Cerebellar nuclear complex (tissue), 1 donor: ENCODE measurements at places on chromosomes 2 and 18.

DNA sequence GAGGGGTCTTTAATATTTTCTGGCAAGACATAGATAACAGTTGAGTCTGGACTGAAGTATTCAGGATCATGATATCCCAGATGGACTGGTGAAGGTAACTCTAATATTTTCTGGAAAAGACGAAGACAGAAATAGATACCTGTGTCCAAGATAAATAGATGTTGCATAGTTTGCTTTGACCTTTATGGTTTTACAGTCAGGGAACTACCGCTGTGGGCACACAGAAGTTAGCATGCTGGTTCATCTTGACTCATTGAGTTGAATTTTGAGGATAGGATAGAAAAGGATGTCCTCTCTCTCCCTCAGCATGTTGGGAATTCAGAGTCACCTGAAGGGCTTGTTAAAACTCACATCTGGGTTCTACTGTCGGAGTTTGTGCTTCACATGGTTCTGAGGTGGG, 20.8 kb downstream of the KCNE4 start:
- no peak for DNase-seq

GRCh38 chr2:171669121-171669520, 18.1 kb upstream of the DYNC1I2 start:
- DNase-seq: no peak

DNA sequence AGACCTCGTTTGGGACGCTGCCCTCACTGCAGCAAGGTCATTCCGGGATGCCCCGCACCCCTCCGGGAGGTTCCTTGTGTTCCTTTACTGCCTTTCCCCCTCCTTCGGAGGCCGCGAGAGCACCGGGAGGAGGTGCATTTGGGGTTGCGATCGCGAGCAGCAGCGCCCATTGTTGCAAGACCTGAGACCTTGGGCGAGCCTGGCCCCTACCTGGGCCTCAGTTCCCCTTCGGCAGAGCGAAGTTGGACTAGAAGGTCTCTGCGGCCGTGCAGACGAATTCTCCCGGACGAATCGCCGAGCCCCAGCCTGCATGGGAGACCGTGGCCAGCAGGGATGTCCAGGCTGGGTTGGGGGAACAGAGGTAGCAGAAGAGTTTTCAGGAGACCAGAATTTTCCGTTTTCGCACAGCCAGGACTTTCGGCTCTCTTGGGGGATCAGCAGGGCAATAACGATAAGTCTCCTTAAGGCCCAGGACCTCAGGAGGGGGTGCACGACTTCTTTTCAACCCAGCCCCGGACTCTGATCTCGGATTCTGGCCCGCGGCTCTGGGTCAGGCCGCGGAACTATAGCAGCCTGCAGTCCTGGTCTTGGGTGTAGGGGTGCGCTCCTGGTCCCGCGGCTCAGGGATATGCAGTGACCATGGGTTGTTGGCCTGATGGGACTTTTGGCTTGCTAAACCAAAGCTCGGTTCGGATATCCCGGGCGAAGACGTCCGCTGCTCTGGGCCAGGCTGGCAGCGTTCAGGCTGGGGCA, 2.8 kb downstream of the GDF7 start:
- DNase-seq: no peak

GRCh38 chr2:112056626-112056987, 1.5 kb downstream of the TMEM87B start:
- no peak for DNase-seq

DNA sequence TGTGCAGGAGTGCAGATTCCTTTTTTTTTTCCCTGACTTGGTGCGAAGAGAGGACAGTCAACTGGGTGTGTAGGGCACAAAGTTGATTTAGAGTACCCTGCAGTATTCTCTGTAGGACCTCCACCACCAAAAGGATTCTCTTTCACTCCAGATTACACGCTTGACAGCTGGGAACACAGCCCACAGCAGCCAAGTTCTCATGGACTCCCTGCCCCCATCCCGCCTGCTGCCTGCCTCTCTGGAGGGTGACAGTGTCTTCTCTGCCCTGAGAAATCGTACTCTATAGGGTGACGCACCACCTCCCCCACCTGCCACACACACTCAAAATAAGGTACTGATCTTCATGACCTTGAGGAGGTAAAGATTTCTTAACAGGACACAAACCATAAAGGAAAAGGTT, 26.6 kb upstream of the IHH start:
- no peak for DNase-seq

DNA sequence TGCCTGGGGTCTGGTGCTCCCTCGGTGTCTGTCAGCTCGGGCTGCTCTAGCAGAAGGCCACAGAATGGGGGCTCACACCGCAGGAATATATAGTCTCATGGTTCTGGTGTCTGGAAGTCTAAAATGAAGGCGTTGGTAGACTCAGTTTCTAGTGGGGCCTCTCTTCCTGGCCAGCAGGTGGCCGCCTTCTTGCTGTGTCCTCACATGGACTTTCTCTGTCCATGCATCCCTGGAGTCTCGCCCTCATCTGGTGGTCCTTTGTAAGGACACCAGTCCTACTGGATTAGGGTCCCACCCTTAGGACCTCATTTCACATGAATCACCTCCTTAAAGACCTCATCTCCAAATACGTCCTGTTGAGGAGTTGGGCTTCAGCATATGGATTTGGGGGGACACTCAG, 65.7 kb downstream of the RRM2 start:
- DNase-seq: no peak

- DNase-seq: no peak
Observed at GRCh38 chr2:127398239-127398590, 10.4 kb upstream of the MAP3K2 start.

- no peak for DNase-seq
Observed at GRCh38 chr2:68831686-68832232, 39.4 kb downstream of the BMP10 start.

DNA sequence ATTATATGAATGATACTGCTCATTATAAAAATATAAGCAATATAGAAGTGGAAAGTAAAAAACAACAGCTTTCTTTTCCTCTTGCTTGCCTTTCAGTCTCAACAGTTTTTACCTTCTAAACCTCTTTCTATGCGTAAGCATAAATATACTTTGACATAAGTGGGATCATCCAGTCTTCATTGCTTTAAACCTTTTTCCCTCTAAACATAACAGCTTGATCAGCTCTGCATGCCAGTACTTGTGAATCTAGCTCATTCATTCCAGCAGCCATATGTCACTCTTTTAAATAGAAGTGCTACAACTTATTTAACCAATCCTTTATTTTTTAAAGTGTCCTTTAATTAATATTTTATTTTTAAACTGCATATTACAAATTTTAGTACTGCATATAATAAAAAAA, 88.1 kb downstream of the TTC27 start:
- DNase-seq: no peak

DNA sequence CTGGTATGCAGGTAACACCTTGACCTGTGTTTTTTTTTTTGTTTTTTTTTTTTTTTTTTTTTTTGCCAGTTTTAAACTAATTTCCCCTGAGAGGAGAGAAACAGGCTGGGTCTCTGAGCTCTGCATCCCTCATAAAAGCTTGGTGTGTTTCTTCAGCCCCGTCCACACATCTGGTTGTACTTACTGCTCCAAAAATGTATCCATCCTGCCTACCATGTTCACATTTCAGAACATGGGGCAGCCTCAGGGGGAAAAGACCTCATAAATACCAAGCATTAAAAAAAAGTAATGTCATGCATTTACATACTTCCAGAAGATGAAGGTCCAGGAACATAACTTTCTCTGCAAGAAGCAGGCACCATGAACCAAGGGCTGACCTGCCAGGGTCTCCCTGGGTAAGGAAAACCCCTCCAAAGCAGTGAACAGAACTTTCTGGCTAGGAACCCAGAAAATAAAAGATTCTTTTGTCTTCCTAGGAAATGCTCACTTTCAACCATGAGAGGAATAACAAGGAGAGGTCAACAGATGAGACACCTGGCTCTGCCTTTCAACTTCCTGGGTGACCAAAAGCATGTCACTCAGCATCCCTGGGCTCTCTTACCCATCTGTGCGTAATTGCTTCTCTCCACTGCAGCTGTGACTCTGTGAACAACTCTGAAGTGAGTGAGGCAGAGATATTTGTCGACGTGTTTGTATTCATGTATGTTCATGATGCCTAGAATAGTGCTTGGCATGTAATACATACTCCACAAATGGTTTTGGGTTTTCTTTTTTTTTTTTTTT, 118.6 kb downstream of the MCFD2 start:
- no peak for DNase-seq
